Posterior vena cava (tissue), 2 donors: ENCODE measurements at places on chromosomes 3 and 15. TPM values are rescaled to one million over a fixed set of nuclear protein-coding genes. Genes with fewer than 3 reads are reported as not detected.

BFSP2 gene
- not detected for total RNA-seq

P3H2 gene
- 20.5 TPM for total RNA-seq

PCSK6 gene
- total RNA-seq: 9.8 TPM

SNURF gene
- 11.5 TPM for total RNA-seq

SLC22A13 gene
- total RNA-seq: 0.32 TPM

LRRIQ4 gene
- total RNA-seq: not detected

MELTF gene
- total RNA-seq: 19.9 TPM

FANCD2OS gene
- total RNA-seq: not detected

EFCAB12 gene
- 0.05 TPM for total RNA-seq

ATP11B gene
- total RNA-seq: 44.3 TPM

CLDN1 gene
- total RNA-seq: 1.1 TPM

MRPL3 gene
- total RNA-seq: 61.4 TPM

LTF gene
- total RNA-seq: 3.7 TPM

ADGRG7 gene
- not detected for total RNA-seq

UMPS gene
- 15.5 TPM for total RNA-seq

ATP13A5 gene
- not detected for total RNA-seq

GAP43 gene
- 0.60 TPM for total RNA-seq

SYNPR gene
- total RNA-seq: not detected

LINGO1 gene
- 1.9 TPM for total RNA-seq

FEZF2 gene
- not detected for total RNA-seq

GCSAM gene
- 0.29 TPM for total RNA-seq

ABHD17C gene
- 4.4 TPM for total RNA-seq

TP63 gene
- total RNA-seq: 0.46 TPM

SH3GL3 gene
- 0.29 TPM for total RNA-seq

ARPIN gene
- total RNA-seq: 17.5 TPM
